ENCODE measurements at places on chromosomes 12 and 14.

- no peak for DNase-seq
These were observed 115.1 kb downstream of the SLC16A7 start for GRCh38 chr12:59710964-59711363.

- DNase-seq: no peak
These were observed 361.3 kb downstream of the TMEM121 start for GRCh38 chr14:105887692-105888091.

DNA sequence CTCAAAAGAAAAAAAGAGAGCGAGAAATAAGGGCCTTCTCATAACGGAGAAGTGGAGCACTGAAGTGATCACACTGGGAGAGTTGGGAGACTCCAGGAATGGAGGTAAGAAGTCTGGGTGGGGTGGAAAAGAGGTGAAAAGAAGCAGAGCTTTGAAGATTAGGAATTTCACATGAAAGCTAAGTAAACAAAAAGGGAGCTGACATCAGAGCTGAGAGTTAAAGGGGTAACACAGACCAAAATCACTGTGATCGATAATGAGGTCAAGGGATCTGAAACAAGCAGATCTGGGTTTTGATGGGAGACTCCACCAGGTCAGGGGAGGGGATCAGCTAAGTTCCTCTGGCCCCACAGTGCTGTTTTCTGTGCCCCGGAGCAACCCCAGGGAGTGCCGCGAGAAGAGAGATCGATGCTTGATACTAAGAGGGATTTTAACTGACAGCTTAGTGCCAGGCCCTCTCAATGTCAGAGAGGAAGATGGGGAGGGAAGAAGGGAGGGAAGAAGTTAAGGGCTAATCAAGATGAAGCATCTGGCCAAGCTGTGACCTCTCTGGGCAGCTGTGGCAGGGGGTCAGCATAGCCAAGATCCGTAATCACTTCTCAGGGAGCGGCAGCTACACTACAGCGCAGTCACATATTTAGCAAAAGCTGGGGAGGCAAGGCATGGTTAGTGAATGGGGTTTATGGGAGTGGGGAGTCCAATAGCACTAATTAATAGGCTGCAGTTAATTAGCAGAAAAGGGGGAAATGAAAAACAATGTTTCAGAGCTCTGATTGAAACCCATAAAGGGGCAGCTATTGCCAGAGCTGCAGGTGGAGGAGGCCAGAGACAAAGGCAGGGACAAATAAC, 8.0 kb downstream of the AQP6 start:
- DNase-seq: no peak

- no peak for DNase-seq
These were observed 647.4 kb downstream of the MED13L start for GRCh38 chr12:115630136-115630535.

DNA sequence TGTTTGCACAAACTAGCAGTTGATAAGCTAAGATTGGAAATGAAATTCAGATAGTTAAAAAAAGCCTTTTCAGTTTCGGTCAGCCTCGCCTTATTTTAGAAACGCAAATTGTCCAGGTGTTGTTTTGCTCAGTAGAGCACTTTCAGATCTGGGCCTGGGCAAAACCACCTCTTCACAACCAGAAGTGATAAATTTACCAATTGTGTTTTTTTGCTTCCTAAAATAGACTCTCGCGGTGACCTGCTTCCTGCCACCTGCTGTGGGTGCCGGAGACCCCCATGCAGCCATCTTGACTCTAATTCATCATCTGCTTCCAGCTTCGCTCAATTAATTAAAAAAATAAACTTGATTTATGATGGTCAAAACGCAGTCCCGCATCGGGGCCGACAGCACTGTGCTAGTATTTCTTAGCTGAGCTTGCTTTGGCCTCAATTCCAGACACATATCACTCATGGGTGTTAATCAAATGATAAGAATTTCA, 335.6 kb downstream of the TMEM121 start:
- DNase-seq: no peak

DNA sequence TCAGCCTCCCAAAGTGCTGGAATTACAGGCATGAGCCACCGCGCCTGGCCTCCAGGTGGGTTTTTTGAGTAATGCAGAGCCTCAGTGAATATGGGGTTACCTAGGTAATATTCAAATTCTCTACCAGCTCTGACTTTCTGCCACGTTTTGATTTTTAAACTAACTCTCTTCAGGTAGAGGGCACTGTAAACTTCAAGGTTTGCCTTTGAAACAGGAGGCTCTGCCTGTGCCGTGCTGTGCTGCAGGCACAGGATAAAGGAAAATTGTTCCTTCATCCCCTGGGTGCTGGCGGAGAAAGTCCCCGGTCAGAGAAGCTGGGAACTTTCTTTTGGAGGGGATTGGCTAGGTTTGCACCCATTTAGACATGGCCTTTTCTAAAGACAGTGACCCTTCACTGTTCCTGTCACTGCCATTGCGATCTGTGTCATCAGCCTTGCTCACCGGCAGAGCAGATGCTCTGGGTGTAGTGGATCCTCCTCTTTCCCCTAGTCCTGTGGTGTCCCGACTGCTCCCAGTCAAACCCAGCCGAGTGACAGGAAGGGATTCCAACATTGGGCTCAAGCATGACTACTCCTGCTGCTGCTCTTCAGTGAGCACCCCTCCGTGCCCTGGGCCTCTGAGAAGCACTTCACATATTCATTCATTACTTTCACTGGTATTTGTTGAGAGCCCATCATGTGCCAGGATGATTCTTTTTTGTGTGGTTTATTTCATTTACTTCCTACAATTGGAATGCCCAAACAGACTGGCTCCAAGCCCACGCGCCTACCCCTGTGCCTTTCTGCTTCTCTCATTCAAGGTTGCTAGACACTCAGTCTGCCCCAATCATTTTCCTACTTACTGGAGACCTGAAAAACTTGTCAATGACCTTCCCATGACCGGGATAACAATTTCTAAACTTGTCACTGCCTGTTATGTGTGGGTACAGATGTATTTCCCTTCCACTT, 103.6 kb downstream of the TMEM30B start:
- no peak for DNase-seq

DNA sequence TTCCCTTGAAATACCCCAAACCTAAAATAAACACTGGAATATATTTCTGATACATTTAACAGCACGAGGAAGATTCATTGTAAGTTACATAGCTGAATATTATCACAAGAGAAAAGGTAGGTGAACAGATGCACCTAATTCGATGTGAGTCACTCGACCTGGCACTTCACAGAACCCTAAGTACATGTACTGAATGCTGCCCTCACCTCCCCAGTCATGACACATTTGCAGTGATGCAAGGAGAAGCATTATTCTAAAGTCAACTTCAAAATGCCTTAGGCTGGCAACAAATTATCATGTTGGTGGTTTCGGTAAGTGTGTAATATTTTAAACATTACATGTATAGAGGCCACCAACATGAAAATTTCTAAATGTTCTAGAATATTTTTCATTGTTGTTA, 35.2 kb upstream of the TMTC2 start:
- DNase-seq: no peak

- DNase-seq: no peak
These were observed 399 bp upstream of the ZNF705A start for GRCh38 chr12:8156416-8156815.

GRCh38 chr14:30118992-30119640, 191.5 kb upstream of the PRKD1 start:
- DNase-seq: no peak

- no peak for DNase-seq
These were observed 64.5 kb upstream of the SLC35F4 start for GRCh38 chr14:57930241-57930975.

GRCh38 chr12:53809005-53809404, 57.2 kb upstream of the CISTR start:
- DNase-seq: no peak

DNA sequence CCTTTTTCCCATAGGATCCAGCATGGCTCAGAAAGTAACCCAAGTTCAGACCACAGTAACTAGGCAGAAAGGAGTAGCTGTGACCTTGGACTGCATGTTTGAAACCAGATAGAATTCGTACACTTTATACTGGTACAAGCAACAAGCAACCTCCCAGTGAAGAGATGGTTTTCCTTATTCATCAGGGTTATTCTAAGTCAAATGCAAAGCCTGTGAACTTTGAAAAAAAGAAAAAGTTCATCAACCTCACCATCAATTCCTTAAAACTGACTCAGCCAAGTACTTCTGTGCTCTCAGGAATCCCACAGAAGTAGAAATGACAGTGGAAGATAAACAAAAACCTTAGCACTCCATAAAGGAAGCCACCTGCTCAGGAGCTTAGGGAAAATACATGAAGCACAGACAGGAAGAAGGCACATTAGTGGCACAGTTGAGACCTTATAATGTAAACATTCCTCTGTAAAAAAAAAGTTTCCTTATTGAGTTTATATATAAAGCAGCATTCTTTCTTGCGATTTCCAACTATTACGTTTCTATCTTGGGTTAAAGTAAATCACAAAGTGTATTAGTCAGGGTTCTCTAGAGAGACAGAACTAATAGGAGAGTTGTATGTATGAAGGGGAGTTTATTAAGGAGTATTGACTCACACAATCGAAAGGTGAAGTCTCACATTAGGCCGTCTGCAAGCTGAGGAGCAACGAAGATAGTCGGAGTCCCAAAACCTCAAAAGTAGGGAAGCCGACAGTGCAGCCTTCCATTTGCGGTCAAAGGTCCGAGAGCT, 398.4 kb downstream of the DAD1 start:
- no peak for DNase-seq

DNA sequence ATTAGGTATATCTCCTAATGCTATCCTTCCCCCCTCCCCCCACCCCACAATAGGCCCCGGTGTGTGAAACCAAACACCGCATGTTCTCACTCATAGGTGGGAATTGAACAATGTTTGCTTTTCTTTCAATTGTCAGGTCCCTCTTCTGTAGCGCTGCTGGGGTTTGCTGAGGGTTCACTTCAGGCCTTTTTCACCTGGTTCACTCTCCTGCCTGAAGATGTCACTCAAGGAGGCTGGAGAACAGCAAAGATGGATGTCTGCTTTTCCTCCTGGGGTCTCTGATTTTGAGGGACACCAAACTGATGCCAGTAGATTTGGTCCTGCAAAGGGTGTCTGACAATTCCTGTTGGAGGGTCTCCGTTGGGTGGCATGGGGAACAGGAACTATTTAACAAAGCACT, 35.8 kb downstream of the KLRK1 start:
- no peak for DNase-seq

GRCh38 chr14:61125041-61125866, 144.2 kb downstream of the SLC38A6 start:
- DNase-seq: no peak

GRCh38 chr14:37013078-37013477, 159.3 kb downstream of the SLC25A21 start:
- DNase-seq: no peak

GRCh38 chr12:19125325-19125724, 4.2 kb upstream of the PLEKHA5 start:
- no peak for DNase-seq

- no peak for DNase-seq
These were observed 300.3 kb downstream of the ZFP36L1 start for GRCh38 chr14:68492381-68493151.

DNA sequence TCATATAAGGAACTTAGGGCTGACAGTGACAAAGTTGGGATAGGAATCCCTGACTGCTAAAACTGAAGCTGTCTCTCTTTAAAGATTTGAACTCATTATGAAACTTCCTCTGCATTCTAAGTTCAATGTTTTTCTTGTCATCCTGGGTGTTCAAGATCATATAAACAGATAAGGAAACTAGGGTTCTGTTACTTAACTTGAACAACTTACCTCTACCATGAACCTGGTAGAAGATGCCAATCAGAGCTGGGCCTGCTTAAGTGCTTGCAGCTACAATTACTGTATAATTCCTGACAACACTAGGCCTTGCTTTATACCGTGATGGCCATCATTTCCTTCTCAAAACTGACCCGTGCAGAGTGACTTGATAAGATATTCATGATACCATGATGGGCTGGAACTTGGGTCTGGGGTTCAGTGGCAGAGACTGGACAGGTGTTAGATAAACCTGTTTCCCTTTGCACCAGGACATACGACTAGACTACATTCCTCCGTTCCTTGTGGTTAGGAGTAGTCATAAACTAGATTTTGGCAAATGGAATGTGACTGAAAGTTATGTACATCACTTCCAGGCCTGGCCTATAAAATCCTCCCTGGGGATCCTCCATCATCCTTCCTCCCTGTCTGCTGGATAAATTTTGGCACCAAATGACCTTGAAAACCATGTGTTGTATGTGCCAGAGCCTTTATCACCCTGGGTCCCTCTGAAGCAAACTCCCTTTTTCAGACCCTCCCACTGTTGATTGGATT, 172.2 kb upstream of the PRICKLE1 start:
- DNase-seq: no peak

GRCh38 chr12:26125400-26126339, 833 bp upstream of the BHLHE41 start:
- no peak for DNase-seq

DNA sequence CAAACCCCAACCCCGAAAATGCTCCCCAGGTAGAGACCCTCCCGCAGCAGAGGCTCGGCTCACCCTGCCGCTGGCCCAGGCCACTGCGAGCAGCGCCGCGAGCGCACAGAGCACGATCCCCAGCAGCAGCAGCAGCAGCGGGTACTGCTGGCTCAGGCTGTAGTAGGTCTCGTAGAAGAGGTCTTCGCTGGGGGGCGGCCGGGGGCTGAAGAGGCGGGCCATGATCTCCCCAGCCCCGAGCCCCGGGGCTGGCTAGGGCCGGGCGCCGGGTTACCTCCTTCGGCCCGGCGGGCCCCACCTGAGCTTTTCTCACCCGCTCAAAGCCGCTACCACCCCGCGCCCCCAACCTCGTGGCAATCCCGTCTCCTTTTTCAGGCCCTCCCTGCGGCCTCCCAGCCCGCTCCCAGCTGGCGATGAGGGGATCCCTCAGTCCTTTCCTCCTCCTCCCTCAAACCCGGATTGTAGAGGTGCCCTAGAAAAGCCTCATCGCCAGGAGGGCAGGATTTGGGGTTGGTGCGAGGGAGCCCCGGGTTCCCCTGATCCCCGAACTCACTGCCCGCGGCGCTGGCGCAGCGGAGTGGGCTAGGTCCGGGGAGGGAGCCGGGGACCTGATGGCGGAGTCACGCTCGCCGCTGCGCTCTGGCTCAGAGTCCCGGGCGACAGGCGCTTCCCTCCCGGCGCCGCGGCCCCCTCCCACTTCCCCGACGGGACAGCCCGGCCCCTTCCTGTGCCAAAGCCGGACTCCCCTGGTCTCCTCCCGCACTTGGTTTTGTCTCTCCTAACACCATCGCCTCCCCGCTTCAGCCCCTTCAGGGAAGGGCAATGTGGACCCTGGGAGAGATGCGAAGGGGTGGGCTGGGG, at the start of gene ADCY4:
ADCY4 (minus strand) TSS at position 641 of the 861 bp plus-strand sequence; CDS start at position 222, 419 bp downstream.
- DNase-seq: no peak

GRCh38 chr14:60204843-60205774, 39.9 kb upstream of the DHRS7 start:
- DNase-seq: no peak

- DNase-seq: no peak
These were observed 559 bp upstream of the CKAP4 start for GRCh38 chr12:106248312-106248845.

- DNase-seq: no peak
These were observed 476.4 kb upstream of the LRFN5 start for GRCh38 chr14:41130274-41130673.

- DNase-seq: no peak
These were observed 92.4 kb upstream of the OVCH1 start for GRCh38 chr12:29589851-29590250.

- DNase-seq: no peak
These were observed 1.1 kb downstream of the SLC6A15 start for GRCh38 chr12:84911271-84912197.
